Activated T-cell treated with anti-CD3 and anti-CD28 coated beads, Interleukin-2, amount 50 U/mL, for 72 hours (primary cell): ENCODE measurements at places on chromosomes 2 and 18. TPM values are rescaled to one million over a fixed set of nuclear protein-coding genes. Genes with fewer than 3 reads are reported as not detected.

GRCh38 chr2:25340181-25340921 lies 1.4 kb downstream of the DNMT3A start:
- peak overlapping the region; percentile 70 for H3K4me3 ChIP-seq
- H3K27me3 ChIP-seq, result no peaks in the 10 kb centered on the region
- no peak for DNase-seq

DNA sequence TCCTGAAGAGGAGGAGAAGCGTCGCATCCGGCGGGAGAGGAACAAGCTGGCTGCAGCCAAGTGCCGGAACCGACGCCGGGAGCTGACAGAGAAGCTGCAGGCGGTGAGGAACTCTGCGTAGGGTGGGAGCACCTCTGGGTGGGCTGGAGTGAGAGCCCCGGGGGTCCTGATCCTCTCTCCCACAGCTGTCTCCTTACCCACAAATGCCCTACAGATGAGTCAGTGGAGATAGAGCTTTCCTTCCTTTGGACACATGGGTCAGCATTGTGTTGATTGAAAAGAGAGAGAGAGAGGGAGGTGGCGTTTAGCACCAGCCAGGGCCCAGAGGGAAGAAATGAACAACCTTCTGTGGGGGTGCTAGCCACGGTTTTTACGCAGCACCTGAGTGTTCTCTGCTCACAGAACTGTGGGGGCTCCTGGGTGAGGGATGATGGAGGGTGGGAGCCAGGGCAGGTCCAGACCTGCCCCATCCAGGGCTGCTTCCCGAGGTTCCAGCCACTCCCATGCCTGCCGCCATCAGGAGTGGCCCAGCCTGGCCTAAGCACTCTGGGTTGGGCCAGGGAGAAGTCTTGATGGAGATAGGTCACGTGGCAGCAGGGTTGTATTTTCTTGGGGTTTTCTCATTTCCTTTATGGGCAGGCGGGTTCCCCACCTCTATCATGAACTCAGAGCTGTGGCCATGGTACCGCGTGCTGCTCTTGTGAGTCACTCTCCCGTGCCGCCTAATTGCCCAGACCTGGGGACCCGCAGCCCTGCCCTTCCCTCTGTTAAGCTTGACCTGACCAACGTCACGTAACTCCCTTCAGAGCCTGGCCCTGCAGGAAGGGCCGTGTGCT lies 16.3 kb downstream of the FOSL2 start:
- DNase-seq, result peak; percentile 82
- H3K4me3 ChIP-seq, result peak overlapping the region; percentile 71

- H3K27me3 ChIP-seq, result no peaks in the 10 kb centered on the region
- H3K36me3 ChIP-seq, result no peaks in the 10 kb centered on the region
- no peak overlapping the region for H3K27ac ChIP-seq
These were observed 2.7 kb downstream of the EHD3 start for GRCh38 chr2:31236433-31237205.

DNA sequence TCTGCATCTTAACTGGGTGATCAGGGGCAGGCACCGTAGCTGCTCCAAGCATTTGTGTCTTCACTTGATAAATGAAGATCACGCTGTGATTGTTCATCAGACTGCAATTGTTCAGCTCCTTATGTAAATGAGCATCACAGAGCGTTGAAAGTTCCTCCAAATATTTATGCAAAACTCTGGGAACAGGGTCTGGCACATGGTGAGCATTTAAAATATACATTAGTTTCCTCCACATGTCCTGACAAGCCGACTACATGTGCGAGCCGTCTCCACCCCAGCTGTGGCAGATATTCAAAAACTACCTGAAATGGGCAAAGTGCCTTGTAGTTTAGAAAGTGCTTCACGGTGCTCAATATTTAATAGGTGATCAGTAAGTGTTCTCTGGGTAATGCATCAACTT lies 175.1 kb upstream of the ID2 start:
- DNase-seq, result no peak
- peaks cover 19% of the 10 kb centered on the region for H3K36me3 ChIP-seq
- H3K27ac ChIP-seq, result no peak overlapping the region
- H3K4me1 ChIP-seq, result peaks cover 3% of the 10 kb centered on the region
- no peaks in the 10 kb centered on the region for H3K27me3 ChIP-seq
- no peak overlapping the region for H3K4me3 ChIP-seq

DNA sequence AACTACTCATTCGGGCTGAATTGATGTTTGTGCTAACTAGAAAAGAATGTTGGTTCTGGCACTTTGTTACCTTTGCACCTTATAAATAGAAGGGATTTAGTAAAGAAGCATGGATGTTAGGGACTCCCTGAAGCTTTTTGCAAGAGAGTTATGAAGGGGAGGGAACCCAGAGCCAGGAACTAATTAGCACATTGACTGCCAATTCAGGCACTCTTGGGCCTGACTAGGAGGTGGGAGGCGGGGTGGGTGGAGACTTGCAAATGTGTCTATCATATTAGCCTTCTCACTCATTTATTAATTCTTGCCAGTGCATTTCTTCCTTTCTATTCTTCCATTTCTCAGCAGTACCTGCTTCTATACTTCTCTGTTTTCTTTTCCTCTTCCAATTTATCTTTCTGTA lies 1022.4 kb downstream of the TMEM182 start:
- no peak overlapping the region for H3K27ac ChIP-seq
- no peaks in the 10 kb centered on the region for H3K27me3 ChIP-seq
- no peaks in the 10 kb centered on the region for H3K36me3 ChIP-seq
- H3K4me1 ChIP-seq, result no peaks in the 10 kb centered on the region
- H3K4me3 ChIP-seq, result no peak overlapping the region

DNA sequence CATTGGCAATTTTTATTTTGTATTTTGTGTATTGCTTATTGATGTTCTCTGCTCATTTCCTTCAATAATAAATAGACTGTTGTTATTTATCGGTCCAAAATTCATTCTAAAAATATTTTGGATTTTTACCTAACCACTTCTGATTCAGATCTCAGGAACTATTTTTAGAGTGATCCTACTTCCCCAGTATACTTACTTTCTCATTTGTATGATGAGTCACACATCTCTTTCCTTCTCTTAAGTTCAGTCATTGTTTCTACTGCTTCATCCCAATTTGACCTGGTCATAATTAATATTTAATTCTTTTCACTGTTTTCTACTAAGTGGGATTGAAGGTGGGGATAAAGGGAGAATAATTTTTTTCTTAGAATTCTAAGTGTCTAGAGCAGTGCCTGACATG lies 75.1 kb downstream of the AGPS start:
- no peak overlapping the region for H3K4me3 ChIP-seq
- no peaks in the 10 kb centered on the region for H3K27me3 ChIP-seq
- H3K36me3 ChIP-seq, result peaks cover 14% of the 10 kb centered on the region
- no peak for DNase-seq
- H3K4me1 ChIP-seq, result no peaks in the 10 kb centered on the region

- no peak for DNase-seq
- H3K27me3 ChIP-seq, result peaks cover 13% of the 10 kb centered on the region
- peaks cover 20% of the 10 kb centered on the region for H3K4me1 ChIP-seq
- no peak overlapping the region for H3K27ac ChIP-seq
- no peaks in the 10 kb centered on the region for H3K36me3 ChIP-seq
- H3K4me3 ChIP-seq, result no peak overlapping the region
These were observed 116.5 kb upstream of the SERTAD2 start for GRCh38 chr2:64770137-64770780.

DNA sequence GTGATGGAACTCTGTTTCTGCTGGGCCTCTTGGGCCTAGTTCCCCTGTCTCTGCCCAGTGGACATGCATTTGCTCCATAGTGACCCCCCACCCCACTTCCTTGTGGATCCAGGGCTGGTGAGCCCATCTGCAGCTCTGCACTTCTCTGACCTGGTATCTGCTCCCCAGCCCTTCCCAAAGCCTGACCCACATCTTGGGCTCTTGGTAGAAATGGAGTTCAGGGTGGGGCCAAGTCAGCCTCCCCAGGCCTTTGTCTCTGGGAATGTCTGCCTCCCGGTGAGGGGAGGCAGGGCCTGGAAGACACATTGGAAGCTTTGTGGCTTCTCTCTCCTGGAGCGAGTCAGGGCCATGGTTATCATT lies 6.3 kb upstream of the TRAF3IP1 start:
- no peak for DNase-seq
- peaks cover 16% of the 10 kb centered on the region for H3K27me3 ChIP-seq
- H3K4me1 ChIP-seq, result no peaks in the 10 kb centered on the region
- no peaks in the 10 kb centered on the region for H3K36me3 ChIP-seq
- no peak overlapping the region for H3K27ac ChIP-seq

PRKD3 gene
- total RNA-seq, result 20.2 TPM
